NCI-H460 (cell line): ENCODE measurements at places on chromosomes 16 and 17.

DNA sequence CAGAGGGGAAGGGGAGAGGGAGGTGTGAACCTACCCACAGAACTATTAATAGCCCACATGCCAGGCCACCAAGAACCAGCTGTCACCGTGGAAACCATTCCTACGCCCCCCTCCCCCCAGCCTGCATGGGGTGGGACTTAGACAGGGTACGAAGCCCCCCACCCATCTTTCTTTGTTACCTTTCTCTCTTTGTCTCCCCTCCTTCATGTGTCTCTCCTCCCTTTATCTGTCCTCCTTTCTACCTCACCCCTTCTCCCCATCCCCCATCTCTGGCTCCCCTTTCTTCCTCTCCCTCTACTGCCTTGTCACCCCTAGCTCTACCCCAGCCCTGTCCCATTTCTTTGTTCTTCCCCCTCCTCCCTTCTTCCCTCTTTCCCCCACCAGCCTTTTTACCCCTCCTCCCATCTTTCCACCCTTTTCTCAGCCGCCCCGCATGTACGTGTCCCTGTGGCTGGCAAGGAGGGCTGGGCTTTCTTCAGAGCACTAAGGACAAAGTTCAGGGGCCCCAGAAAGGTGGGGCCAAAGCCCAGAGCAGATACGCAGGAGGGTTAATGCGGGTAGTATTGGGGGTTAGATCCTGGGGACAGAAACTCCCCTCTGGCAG is 8.0 kb downstream of the THRA start:
- DNase-seq, result no peak

DNA sequence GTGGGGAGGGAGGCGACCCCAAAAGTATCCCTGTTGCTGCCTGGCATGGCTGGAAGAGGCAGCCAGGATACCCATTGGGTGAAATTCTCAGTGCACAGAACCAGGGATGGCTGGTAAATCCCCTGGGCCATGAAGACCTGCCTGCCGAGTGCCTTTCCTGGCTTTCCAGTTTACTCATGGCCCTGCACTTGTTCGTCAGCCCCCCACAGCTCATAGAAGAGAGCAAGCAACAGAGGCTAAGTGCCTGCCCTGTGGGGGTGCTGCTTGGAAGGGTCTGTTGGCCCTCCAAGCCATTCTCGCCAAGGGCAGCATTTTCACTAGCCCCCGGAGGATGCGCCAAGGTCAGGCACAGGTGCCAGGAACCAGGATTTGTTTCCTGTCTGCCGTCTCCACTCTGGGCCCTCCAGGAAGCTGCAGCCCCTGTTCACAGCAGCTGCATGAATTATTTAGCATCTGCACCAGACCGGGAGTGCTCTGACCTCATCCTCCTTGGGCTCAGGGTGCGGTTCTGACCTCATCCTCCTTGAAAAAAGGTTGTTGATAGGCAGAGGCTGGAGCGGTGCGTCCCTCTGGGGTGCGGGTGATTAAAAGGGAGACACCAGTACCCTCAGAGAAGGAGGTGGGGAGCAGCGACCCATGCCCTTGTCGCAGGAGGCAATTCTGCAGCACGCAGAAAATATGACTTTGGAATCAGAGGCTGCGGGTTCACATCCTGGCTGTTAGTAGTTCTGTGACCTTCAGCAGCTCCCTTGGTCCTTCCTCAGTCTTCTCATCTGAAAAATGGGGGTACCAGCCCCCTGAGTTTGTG is 14.2 kb upstream of the CD300A start:
- DNase-seq, result no peak

GRCh38 chr17:80861892-80862291 is 129.7 kb upstream of the CHMP6 start:
- DNase-seq, result no peak

- DNase-seq, result peak; percentile 4
Measured at GRCh38 chr16:78796221-78796866, 696.9 kb downstream of the WWOX start.

GRCh38 chr17:45313996-45314740 is 2.7 kb downstream of the MAP3K14 start:
- DNase-seq, result no peak

DNA sequence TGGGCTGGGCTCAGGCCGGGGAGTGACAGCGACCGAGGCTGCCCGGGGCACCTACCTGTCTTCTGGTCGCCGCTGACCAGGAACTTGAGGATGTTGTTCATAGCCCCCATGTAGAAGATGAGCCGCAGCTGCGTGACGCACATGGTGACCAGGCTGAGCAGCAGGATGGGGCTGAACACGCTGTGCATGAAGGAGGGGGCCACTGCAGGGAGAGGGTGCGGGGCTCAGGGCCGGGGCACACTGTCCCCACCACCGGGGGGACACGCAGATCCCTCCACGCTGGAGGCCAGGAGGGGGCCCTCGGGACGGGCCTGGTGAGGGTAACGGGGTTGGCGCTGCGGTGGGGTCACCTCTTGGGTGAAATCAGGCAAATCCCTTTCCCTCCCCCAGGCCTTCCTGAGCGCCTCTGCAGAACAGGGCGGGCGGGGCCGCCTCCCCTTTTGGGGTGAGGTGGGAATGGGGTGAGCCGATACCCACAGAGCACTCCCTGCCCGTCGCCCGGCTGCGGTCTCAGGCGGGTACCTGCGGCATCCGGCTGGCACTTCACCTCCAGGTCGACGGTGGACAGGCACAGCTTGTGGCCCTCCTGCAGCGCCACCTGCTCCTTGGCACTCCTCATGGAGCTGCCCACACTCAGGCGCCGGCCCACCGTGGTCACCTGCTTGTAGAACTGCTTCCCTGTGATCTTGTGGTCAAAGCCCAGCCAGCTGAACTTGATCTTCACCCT is 28.3 kb upstream of the PITPNA start:
- no peak for DNase-seq

DNA sequence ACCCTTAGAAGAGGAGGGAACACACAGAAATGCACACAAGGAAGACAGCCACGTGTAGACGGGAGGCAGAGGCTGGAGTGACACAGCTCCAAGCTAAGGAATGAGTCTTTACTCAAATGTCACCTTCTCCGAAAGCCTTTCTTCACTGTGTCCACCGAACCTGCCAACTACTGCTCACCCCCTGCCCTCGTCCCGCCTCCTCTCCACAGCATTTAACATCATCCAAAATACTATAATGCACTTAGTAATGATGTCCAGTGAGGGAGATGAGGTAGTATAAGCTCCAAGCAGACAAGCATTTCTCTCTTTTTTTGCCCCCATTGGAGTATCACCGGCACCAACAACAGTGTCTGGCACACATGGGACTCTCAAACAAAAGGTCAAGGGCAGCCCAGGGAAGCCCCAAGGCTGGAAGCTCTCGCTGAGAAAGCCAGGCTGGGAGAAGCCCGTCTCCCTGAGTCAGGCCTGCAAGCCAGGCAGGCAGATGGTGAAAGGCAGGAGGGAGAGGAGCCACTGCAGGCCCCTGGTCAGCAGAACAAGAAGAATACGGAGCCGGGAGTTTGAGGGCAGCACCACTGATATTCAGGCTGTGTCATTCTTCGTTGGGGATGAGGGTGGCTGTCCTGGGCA is 25.9 kb downstream of the ZFHX3 start:
- DNase-seq, result no peak

- DNase-seq, result no peak
Measured at GRCh38 chr17:68600067-68600930, 868 bp downstream of the FAM20A start.

GRCh38 chr16:8742068-8742467 is 55.4 kb downstream of the TMEM186 start:
- DNase-seq, result no peak

- DNase-seq, result no peak
Measured at GRCh38 chr16:27321013-27321915, 7.5 kb downstream of the IL4R start.

DNA sequence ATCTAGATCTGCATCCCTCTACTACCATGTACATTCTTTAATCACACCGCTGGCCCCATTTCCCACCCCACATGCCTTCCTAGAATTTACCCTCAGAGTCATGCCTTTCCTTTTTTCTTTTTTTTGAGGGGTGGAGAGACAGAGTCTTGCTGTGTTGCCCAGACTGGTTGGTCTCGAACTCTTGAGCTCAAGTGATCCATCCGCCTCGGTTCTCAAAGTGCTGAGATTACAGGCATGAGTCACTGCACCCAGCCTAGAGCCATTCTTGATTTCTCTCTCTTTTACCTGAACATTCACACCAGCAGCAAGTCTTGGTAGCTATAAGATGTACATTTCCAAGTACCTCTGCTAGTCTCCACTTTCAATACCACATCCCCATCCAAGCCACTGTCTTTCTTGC is 2.1 kb downstream of the PAGR1 start:
- no peak for DNase-seq

GRCh38 chr17:15171167-15172047 is 93.7 kb downstream of the PMP22 start:
- DNase-seq, result peak; percentile 62

DNA sequence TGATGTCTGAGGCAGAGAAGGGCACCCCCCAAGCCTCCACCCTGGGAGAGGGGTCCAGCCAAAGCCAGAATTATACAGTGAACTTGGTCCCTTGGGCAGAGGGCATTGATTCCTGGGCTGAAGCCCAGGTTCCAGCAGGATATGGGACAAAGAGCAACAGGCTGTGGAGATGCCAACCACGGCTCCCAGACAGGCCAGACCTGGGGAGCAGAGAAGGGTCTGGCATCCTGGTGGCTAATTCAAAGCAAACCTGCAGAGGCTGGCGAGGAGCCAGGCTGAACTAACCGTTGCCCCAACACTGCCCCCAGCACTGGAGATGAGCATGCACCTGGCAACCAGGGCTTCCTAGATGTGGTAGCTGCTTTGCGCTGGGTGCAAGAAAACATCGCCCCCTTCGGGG is 3.0 kb downstream of the CES3 start:
- no peak for DNase-seq

- no peak for DNase-seq
Measured at GRCh38 chr17:72806011-72806410, 286.5 kb downstream of the SLC39A11 start.

DNA sequence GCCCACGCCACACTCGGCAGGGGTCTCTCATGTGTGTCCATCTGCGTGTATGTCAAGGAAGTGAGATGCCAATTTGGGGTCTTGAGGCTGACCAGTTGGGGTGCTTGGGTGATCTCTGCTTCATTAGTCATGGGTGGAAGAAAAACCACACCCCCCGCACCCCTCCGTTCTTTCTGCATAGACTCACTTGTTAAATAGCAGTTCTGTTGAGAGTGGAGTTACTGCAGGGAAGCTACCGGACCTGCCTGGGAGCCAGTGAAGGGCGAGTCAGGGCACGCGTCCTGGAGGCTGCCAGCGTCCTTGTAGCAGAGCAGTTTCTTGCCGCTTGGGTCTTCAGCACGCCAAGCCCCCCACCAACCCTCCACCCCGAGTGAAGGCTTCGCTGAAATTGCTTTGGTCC is 8.5 kb downstream of the SNN start:
- no peak for DNase-seq

- no peak for DNase-seq
Measured at GRCh38 chr16:74322301-74322710, 25.7 kb downstream of the PSMD7 start.

GRCh38 chr17:48128400-48128799 is 20.8 kb downstream of the SNX11 start:
- no peak for DNase-seq

GRCh38 chr16:47978491-47979163 is 177.2 kb downstream of the ABCC12 start:
- DNase-seq, result no peak

- DNase-seq, result no peak
Measured at GRCh38 chr17:42573095-42573494, 4.4 kb downstream of the PSMC3IP start.

DNA sequence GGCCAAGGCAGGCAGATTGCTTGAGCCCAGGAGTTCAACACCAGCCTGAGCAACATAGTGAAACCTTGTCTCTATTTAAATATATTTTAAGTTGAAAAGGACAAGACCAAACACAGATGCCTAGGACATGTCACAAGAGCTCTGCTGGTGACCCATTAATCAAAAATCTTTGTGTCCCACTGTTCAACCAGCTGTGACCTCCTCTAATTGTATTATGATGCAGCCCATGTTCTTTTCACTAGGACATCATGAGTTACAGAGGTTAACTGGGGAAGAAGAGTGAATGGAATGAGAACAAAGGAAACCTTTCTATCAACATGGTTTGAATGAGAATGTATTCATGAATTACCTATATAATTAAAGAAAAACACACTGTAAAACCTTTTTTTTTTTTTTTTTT is 7.0 kb downstream of the EFTUD2 start:
- no peak for DNase-seq

DNA sequence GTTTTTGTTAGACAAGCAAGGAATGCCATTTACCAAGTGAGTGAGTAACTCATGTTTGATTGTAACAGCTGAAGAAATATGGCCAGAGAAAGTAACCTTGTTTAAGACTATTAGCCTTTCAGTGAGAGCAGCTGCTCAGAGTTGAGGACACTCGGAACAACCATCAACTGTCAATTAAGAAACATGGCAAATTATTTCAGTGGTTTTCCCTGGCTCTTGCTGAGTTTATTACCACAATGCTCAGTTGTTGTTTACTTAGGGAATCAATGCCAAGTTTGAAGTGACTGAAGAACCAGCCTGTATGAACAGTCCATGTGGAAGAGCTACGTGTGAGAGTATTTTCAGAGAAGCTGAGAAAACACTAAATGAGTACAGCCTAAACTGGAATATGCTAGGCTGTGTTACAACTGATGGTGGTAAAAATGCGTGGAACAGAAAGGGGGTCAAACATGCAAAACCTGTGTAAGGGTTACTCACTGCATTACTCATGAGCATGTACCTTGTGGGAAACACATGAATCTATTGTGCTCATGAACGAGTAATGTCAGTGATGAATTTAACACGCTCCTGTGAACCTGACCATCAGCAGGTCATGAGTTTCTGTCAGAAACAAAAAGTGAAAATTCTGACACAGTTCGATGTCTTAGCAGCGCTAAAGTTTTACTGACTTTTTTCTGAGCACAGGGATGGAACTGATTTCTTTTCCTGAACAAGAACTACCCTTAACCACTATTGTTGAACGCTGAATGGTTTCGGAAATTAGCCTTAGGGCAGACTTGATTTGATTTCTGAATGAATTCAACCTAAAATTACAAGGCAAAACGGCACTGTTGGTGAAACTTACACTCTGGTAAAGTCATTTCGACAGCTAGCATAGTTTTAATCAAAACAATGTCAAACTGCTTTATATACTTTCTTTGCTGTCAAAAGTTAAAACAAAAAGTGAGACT is 33.5 kb downstream of the GNA13 start:
- peak; percentile 78 for DNase-seq

DNA sequence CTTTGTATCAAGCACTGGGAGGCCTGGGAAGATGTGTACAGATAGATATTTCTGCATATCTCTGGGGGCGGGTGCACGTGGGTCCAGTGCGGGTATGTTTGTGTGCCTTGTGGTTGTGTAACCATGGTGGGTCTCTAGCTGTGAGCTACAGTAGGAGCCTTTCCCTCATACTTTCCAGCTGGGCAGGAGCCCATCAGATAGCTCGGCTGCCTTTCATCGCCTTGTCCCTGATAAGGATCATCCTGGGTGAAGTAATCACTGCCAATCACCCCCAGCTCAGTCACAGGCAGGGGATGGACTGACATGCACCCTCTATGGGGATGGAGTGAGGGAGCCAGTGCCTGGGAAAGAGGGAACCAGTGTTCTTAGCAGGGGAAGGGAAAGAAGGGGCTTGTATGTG is 3.2 kb upstream of the SCRN2 start:
- no peak for DNase-seq

- DNase-seq, result no peak
Measured at GRCh38 chr17:77324227-77324626, 183.5 kb downstream of the SEC14L1 start.
